ENCODE measurements at places on chromosomes 13 and 19.

GRCh38 chr13:75102001-75102716 lies 379.8 kb downstream of the TBC1D4 start:
- DNase-seq = no peak

- DNase-seq = no peak
Observed at GRCh38 chr19:43316591-43317319, 36.7 kb upstream of the CD177 start.

- DNase-seq = peak; percentile 41
Observed at GRCh38 chr19:40217027-40217810, 965 bp downstream of the TTC9B start.

DNA sequence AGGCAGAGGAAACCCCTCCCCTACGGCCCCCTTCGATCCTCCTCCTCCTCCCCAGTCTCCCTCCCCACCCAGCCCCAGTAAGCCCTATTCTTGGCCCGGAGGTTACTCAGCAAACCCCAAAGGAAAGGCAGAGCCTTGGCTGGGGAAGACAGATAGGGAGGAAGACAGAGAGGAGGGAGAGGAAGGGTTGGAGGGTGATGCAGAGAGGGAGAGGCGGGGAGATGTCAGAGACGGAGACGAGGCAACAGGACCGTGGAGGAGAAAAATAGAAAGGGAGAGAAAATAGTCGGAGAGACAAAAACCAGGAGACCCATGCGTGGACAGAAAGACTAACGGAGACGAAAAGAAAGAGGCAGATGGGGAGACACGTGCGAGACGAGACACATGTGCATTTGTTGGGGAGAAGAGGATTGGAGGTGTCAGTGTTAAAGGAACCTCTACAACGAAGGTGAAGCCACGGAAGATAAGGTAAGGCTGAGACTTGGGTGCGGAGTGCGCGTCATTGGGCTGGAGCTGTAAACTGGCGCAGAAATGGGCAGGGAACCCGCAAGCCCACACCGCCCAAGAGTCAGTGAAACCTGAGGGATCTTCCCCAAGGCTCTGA lies 2.9 kb downstream of the TGFB1 start:
- DNase-seq = no peak

GRCh38 chr13:22915442-22916082 lies 265.2 kb upstream of the SGCG start:
- no peak for DNase-seq

DNA sequence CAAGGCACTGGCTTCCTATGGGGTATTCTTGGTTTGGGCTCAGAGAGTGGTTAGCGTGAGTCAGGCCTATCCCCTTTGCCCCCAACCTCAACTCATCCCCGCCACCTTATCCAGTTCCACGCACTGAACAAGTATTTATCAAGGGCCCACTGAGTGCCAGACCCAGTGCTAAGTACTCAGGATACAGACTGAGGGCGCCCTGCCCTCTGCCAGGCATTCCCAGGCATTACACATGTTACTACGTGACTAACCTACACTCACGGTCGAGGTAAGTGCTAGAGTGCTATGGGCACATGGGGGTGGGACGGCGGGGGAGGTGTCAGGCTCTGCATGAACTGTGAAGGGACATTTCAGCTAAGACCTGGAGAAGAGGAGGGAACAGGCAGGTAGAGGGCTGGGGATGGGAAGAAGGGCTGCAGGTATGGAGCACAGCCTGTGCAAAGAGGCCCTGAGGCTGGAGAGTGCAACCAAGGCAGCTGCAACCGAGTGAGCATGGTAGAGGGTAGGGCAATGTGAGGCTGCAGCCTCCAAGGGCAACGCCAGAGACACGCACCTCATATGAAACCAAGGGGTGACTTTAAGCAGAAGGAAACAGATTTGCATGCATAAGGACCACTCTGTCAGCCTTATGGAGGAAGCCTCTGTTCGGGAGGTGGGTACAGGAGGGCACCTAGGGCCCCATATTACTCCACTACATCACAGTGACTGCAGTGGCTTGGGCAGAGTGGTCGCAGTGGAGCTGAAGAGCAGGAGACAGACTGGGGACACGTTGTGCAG lies 22.5 kb downstream of the DHRS12 start:
- peak; percentile 46 for DNase-seq
